Osteocyte (in vitro differentiated cells): ENCODE measurements at places on chromosomes 16 and 17.

GRCh38 chr17:74512624-74513091, 18.6 kb downstream of the CD300LB start:
- peak; percentile 30 for DNase-seq

GRCh38 chr16:71344315-71344905, 14.1 kb upstream of the CALB2 start:
- DNase-seq = peak; percentile 72

- DNase-seq = peak; percentile 53
These were observed 239.8 kb upstream of the CCL2 start for GRCh38 chr17:34015253-34015652.

GRCh38 chr16:11084876-11085485, 140.6 kb downstream of the CLEC16A start:
- no peak for DNase-seq

DNA sequence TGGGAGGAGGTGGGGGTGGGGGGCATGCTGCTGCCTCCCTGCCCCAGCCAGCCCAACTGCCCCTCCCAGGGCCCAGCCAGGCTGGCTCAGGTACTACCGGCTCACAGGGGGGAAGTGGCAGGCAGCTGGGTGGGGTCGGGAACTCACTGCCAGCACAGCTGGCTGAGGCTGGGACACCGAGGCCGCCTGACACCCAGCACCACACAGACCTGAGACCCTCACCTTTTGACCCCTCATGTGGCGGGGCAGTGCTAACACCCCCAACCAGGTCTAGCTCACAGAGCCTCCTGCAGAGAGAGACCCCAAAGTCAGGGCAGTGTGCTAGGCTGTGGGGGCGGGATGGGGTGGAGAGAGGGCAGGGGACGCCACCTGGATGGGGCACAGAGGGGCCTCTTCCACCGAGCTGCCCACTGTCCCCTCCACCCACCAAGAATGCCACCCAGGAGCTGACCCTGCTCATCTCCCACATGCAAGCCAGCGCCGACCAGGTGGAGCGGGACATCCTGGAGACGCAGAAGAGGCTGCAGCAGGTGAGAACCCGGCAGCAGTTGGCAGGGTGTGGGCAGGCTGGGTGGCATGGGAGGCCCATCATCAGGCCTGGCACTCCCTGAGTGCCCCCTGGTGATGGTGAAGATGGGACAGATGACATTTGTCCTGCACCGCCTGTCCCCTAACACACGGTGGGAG, 3.0 kb downstream of the EVPLL start:
- DNase-seq = no peak

GRCh38 chr16:12500771-12501170, 302.9 kb downstream of the CPPED1 start:
- DNase-seq = no peak

DNA sequence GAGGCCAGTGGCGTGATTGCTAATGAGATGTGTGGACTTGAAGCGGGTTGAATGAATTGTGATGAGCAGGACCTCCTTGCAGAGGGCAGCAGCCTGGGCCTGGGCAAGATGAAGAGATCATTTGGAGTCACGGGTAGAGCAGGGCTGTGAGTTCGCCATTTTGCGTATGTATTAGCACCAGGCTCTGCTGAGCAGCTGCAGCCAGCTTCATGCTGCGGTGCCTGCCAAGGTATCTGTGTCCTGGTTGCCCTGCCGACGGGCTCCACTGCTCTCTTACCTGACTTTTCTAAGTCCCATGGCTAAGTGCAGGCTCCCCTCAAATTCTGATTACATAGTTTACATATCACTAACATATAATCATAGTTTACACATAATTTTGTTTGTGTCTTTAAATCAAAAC, 295.7 kb downstream of the SNX29 start:
- no peak for DNase-seq
